Stimulated activated CD4-positive, alpha-beta T cell treated with anti-CD3 and anti-CD28 coated beads, Interleukin-1b, Interleukin-23, amount 100 ng/mL, for 1 hour (primary cell): ENCODE measurements at places on chromosomes 7 and 10.

DNA sequence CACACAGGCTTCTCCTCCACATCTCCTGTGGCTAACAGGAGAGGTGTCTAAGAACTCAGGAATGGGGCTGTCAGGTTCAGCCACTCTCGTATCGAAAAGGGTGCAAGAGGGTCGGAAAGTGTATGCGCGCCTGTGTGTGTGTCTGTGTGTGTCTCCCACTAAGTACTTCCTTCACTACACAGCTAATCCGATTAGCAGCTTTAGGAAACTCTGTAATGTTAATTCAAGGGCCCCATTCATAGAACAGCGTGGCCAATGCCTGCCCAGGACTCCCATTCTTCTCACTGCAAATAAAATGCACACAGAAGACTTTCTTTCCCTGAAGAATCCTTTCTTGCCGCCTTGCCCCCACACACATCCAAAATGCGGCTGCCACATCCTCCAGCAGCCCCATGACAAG is 39.9 kb downstream of the TLL2 start:
- no peak for DNase-seq

DNA sequence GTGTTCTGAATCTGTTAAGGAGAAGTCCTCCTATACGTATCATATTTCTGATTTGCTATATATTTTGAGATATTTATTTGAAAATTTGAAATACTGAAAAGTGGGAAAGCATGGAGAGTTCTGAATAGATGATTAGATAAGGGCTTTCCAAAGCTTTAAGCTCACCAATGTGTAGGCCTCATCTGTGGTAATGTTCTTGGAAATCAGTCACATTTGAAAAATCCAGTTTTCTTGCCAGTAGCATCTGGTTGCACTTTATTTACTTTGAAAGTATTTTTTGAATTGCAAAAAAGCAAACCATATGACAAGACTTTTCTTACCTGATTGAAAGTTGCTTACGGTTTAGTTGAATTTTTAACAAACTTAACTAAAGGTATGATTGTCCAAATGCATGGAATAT is 21.7 kb downstream of the ADD3 start:
- no peak for DNase-seq

GRCh38 chr7:35820858-35821257 is 20.0 kb downstream of the SEPTIN7 start:
- DNase-seq = no peak

- DNase-seq = no peak
These were observed 125.9 kb upstream of the LYZL2 start for GRCh38 chr10:30755441-30755953.

DNA sequence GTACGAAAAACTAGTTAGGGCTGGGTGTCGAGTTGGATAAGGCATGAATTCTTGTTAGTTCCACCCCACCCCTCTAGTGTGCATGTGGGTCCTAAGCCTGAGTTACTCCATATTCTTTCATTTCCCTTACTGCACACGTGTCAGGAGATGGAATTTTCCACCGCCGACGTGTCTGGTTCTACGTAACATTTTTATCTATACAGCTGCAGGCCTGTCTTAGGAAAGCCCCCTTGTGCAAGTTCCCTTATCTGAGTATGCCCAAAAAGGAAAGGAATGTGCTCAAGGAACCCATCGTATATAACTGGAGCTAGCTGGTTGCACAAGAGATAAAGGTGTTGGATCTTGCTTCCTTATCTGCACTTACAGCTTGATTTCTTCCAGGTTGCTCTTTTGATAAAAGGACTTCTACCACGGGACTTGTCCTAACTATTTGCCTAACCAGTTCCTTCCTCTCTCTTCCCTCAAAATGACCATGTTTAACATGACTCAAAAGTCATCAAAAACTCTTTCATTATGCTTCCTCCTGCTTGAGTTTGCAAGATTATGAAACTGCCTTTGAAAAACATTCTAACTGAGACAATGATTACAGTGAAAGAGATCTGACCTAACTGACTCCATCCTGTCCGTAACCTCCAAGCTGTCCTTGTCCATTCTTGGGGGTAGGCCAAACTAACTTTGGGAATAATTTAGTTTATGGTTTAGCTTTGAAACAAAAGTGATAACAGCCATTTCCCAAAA is 181.4 kb downstream of the AKR1D1 start:
- DNase-seq = no peak

DNA sequence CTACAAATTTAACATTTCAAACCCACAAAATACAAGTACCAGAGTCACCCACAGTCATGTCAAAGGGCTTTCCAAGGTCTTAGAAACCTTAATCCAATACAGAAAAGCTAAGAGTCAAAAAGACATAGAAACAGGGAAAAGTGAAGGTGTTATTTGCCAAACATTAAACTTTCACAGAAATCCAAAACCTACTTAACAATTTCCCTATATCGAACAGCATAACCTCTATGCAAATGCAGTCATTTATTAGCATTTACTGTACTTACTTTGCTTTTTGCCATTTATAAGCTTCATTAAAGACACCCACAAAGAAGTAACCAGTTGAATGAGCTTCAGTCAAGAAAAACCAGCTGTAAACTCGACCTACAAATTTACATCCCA is 1.6 kb downstream of the PANK1 start:
- DNase-seq = no peak

DNA sequence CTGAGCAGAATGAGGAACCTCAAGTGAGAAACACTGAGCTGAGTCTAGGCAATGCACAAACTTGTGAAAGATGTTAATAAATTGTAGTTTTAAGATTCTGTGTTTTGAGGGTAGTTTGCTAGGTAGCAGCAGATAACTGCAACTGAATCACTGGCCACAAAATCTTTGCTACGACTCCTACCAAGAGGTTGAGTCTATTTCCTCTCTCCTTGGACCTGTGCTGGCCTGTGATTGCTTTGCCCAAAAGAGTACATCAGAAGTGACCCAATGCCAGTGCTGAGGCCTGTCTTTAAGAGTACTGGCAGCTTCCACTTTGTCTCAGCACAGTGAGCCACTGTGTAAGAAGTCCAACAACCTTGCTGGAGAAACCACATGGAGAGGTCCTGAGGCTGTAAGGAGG is 11.9 kb upstream of the TSPAN13 start:
- no peak for DNase-seq
